ENCODE measurements at places on chromosomes 6 and 20.
A peak's percentile ranks its signal among the peaks of the same experiment; 100 is the strongest.

GRCh38 chr6:127367023-127367375, 23.6 kb upstream of the ECHDC1 start:
- no peak for DNase-seq

DNA sequence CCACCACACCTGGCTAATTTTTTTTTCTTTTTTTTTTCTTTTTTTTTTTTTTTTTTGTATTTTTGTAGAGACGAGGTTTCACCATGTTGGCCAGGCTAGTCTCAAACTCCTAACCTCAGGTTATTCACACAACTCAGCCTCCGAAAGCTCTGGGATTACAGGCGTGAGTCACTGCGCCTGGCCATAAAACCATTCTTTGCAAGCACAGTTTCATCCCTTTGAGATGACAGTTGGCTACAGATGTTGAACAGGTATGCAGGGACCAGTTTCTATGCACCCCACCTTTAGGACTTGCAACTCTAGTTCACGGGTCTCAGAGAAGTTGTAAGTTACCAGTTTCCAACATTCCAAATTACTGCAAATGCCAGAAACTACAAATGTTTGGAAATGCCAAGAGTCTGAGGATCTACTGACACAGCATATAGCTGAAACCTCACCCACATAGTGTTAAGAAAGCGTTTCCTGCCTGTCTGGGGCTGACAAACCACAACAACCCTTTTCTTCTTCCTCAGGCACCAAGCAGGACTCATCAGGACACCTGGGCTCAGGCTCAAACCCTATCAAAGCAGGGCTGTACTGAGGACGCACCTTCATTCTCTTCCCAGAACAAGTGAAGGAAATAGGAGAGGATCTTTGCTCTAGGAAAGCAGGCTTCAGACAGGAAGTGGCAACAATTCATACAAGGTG, 22.9 kb downstream of the ARHGAP18 start:
- peak; percentile 97 for DNase-seq

- no peak for DNase-seq
Measured at GRCh38 chr20:19806806-19807190, 48.7 kb downstream of the RIN2 start.

GRCh38 chr20:23200914-23201313, 114.8 kb upstream of the CD93 start:
- no peak for DNase-seq

DNA sequence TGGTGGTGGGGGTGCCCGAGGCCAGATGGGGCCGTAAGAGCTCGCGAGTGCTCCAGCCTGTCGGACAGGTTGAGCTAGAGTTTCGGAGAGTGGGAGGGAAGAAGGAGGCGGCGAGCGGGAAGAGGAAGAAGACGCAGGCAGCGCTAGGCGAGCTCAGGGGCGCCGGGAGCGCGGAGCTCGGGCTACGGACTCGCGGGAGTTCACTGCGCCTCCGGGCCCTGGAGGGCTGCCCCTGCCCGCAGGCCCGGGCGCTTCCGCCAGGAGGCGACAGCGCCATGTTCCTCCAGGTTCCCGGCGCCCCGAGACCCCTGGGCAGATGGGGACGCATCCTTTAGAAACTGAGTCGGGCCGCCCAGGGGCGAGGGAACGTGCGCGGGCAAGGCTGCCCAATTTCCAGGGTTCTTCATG, 984 bp downstream of the TFAP2C start:
- no peak for DNase-seq

All from AML-193 (cell line).